ENCODE measurements at places on chromosomes 2 and 18. TPM values are rescaled to one million over a fixed set of nuclear protein-coding genes. Genes with fewer than 3 reads are reported as not detected.
A peak's percentile ranks its signal among the peaks of the same experiment; 100 is the strongest.

- H3K27me3 ChIP-seq: no peaks in the 10 kb centered on the region
- no peaks in the 10 kb centered on the region for H3K36me3 ChIP-seq
- H3K27ac ChIP-seq: no peak overlapping the region
- no peak for DNase-seq
- H3K4me3 ChIP-seq: no peak overlapping the region
- no peaks in the 10 kb centered on the region for H3K4me1 ChIP-seq
These were observed 30.7 kb upstream of the HDAC4 start for GRCh38 chr2:239431536-239431935.

DNA sequence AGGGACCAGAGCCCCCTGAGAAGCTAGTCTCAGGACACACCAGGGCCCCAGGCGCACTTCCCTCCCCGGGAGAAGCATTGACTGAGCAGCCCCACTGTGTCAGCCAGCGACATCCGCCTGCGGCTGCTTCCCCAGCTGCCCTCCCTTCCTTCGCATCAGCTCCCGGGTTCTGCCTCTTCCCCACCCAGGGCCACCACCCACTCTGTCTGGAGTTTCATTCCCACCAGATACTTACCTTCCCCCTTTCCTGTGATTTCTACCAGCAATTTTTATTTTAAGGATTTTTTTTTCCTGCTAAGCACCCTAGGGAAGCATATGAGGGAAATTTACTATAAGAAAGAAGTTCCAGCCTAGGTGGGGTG, 99.2 kb downstream of the SMAD7 start:
- no peak for DNase-seq
- no peak overlapping the region for H3K4me3 ChIP-seq
- H3K27me3 ChIP-seq: no peaks in the 10 kb centered on the region
- H3K4me1 ChIP-seq: no peaks in the 10 kb centered on the region
- H3K27ac ChIP-seq: no peak overlapping the region

DNA sequence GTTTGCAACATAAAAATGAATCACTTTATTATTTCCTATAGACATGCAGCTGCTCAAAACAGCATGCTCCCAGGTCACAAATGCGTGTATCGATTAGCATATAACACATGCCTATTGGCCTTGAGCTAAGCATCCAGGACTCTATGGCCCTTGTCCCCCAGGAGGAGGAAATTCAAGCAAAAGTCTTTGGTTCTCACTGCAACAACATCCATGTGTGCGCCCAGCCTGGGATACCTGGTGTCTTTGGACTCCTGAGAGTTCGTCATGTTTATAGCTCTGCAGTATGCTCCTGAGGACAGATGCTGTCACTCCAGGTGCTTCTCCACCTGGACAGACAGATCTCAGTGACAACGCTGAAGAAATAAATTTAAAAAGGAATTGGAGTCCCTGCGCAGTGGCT, 284.6 kb downstream of the PHLPP1 start:
- no peaks in the 10 kb centered on the region for H3K4me1 ChIP-seq
- no peak for DNase-seq
- H3K27me3 ChIP-seq: no peaks in the 10 kb centered on the region
- H3K4me3 ChIP-seq: no peak overlapping the region

- no peak overlapping the region for H3K4me3 ChIP-seq
- H3K27me3 ChIP-seq: no peaks in the 10 kb centered on the region
- no peaks in the 10 kb centered on the region for H3K36me3 ChIP-seq
- H3K4me1 ChIP-seq: no peaks in the 10 kb centered on the region
- no peak overlapping the region for H3K27ac ChIP-seq
- DNase-seq: no peak
These were observed 81.1 kb downstream of the PAX3 start for GRCh38 chr2:222217712-222218111.

CYRIA gene
- 5.0 TPM for total RNA-seq

GRCh38 chr18:22074282-22075070, 94.9 kb upstream of the GATA6 start:
- H3K27ac ChIP-seq: peak overlapping the region; percentile 34
- H3K36me3 ChIP-seq: no peaks in the 10 kb centered on the region
- no peaks in the 10 kb centered on the region for H3K27me3 ChIP-seq
- no peak overlapping the region for H3K4me3 ChIP-seq

DNA sequence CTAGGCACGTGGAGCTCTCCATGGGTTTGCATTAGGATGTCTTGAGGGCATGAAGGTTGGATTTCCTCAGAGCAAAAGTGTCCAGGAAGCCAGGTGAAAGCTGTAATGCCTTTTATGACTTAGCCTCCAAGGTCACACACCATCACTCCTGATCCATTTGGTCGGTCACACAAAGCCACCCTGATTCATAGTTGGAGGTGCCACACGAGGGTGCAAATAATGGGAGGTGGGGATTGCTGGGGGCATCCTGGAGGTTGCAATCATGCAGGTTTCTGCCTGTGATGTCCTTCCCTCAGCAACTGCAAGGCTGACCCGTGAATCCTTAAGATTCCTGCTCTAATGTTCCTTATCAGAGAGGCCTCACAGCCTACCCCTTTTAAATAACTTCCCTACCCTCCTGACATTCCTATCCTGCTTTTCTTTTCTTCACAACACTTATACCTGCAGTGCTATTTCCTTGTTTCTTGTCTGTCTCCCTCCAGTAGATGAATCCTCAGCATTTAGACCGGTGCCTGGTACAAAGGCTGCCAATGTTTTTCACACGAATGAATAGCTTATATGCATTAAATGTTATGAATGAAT, 97.1 kb downstream of the LIPG start:
- no peak for DNase-seq
- no peaks in the 10 kb centered on the region for H3K27me3 ChIP-seq
- H3K4me3 ChIP-seq: no peak overlapping the region
- no peaks in the 10 kb centered on the region for H3K4me1 ChIP-seq
- no peak overlapping the region for H3K27ac ChIP-seq

DNA sequence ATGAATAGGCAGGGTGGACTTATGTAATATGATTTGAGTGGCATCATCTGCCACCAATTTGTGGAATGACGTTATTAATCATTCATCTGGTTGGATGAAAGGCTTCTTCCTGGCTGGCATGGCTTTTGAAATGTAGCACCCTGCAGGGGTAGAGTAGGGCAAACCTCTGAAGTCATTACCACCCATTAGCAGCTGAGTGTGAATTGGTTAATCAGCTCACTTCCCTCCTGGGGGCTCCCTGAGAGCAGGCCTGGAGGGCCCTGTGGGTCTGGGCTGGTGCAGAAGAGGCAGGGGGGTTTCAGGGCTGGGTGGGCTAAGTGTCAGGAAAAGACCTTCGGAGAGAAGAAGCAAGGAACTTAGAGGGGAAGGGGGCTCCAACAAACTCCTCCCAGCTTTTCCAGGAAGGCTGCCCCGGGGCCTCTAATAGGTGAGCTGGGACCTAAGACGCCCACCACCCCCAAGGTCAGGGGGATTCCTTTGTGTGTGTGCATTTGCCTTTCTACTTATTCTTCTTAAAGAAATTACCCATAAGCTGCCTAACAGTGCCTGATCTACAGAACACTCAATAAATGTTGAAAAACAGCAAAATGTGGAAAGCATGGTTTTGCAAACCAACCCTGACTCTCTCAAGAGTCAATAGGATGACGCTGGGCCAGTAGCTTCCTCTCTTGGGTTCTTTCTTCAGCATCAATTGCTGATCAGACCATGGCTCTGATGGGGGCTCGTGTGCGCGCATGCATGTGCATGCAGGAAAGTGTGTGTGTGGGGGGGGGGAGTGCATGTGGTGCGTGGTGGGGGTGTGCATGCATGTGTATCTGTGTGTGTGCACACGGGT, 49.7 kb upstream of the ZNF516 start:
- no peak overlapping the region for H3K27ac ChIP-seq
- H3K4me1 ChIP-seq: no peaks in the 10 kb centered on the region
- no peak overlapping the region for H3K4me3 ChIP-seq
- no peaks in the 10 kb centered on the region for H3K27me3 ChIP-seq

DNA sequence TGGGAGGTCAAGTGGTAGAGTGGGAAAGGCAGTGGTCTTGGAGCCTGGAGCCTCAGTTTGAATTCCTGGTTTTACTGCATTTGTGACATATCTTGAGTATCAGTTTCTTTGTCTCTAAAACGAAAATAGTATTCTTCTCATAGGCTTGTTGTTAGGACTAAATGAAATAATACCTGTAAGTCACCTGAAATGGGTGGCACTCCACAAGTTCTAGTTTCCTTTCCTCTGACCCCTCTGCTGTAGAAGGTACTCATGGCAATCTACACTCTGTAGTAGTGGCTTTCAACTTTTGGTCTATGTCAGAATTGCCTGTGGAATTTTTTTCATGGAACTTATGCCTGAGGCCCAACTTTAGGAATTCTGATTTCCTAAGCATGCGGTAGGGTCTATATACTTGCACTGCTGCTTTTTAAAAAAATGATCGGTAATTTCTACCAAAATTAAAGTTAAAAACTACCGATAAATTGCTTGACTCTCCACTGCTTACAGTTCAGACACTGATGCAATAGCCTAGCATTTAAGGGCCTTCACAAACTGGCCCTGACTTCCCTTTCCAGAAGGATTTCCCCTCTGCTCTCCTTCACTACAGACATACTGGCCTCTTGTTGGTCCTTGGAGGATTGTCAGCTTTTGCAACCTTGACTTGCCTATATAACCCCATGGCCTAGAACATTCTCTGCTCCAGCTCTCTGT, 47.2 kb downstream of the PLEK start:
- H3K27me3 ChIP-seq: no peaks in the 10 kb centered on the region
- no peak for DNase-seq
- H3K36me3 ChIP-seq: no peaks in the 10 kb centered on the region
- H3K27ac ChIP-seq: no peak overlapping the region
- H3K4me3 ChIP-seq: no peak overlapping the region

KIF5C gene
- 1.6 TPM for total RNA-seq

SPHKAP gene
- total RNA-seq: not detected

DNA sequence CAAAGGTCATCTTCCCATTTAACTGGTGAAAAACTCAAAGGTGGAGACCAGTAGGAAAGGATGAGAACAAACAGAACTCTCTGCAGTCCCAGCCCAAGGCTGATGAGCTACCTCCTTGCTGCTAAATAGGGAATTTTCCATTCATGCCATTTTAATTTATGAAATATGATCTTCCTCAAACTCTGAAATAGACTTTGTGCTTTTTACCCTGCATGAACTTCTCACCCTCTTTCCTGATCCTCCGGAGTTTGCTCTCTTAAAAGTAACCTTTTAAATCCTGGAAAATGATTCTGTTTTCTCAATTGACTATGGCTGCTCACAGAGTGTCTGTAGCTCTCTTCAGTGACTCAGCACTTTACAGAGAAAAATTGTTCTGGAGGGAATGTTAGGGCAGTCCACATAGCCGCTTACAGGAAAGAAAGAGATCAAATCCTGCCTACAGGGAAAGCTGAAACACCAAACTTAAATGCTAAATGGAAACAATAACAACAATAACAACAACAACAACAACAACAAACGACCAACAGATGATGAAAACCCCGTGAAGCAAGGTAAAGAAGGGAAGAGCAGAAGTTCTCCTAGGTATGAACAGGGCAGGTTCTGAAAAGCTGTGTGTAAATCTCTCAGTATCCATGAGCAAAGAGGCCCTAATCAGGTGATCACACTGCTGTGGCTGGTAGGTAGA, 79.8 kb upstream of the SESTD1 start:
- H3K27me3 ChIP-seq: no peaks in the 10 kb centered on the region
- H3K36me3 ChIP-seq: no peaks in the 10 kb centered on the region
- no peak for DNase-seq
- H3K27ac ChIP-seq: no peak overlapping the region
- H3K4me3 ChIP-seq: no peak overlapping the region

CLIP4 gene
- total RNA-seq: 19.7 TPM

NPAS2 gene
- total RNA-seq: 29.7 TPM

NTSR2 gene
- not detected for total RNA-seq

ANKRD30BL gene
- total RNA-seq: not detected

- H3K36me3 ChIP-seq: no peaks in the 10 kb centered on the region
- H3K27me3 ChIP-seq: no peaks in the 10 kb centered on the region
- peak within 1 kb of the TSS; percentile 73 for H3K4me3 ChIP-seq
- peak within 1 kb of the TSS; percentile 76 for H3K27ac ChIP-seq
- no peaks in the 10 kb centered on the region for H3K4me1 ChIP-seq
These were observed at the start of gene AP1S3 for GRCh38 chr2:223837287-223838061. Gene AP1S3, minus strand, starts transcription at chr2:223837582. Its CDS starts 132 bp downstream, at chr2:223837450.

GRCh38 chr18:60753753-60754152, 381.2 kb upstream of the MC4R start:
- DNase-seq: no peak
- H3K27me3 ChIP-seq: no peaks in the 10 kb centered on the region
- no peak overlapping the region for H3K4me3 ChIP-seq
- no peaks in the 10 kb centered on the region for H3K36me3 ChIP-seq
- no peak overlapping the region for H3K27ac ChIP-seq

DNA sequence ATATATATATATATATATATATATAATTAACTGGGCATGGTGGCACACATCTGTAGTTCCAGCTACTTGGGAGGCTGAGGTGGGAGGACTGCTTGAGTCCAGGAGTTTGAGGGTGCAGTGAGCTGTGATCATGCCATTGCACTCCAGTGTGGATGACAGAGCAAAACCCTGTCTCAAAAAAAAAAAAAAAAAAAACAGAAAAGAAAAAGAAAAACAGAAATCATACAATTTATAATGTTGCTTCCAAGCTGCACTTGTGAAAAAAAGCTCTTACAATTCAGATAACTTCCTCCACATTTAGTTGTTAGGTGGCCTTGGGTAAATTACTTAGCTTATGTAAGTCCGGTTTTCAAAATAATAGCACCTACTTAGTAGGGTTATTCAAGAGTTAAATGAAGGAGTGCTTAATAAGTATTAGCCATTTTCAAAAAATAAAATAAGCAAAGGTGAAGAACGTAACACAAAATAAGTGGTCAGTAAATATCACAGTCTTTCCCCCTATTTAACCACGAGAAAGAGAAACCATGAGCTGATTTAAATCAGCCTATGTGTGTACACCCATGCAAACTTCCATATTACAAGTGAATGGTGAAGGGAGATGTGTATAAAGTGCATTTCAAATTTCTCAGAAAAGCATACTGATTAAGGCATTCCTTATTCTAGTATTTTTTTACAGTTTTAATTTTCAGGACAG, 2.3 kb downstream of the WIPF1 start:
- H3K4me3 ChIP-seq: peak overlapping the region; percentile 41
- no peaks in the 10 kb centered on the region for H3K4me1 ChIP-seq
- H3K27me3 ChIP-seq: no peaks in the 10 kb centered on the region

DNA sequence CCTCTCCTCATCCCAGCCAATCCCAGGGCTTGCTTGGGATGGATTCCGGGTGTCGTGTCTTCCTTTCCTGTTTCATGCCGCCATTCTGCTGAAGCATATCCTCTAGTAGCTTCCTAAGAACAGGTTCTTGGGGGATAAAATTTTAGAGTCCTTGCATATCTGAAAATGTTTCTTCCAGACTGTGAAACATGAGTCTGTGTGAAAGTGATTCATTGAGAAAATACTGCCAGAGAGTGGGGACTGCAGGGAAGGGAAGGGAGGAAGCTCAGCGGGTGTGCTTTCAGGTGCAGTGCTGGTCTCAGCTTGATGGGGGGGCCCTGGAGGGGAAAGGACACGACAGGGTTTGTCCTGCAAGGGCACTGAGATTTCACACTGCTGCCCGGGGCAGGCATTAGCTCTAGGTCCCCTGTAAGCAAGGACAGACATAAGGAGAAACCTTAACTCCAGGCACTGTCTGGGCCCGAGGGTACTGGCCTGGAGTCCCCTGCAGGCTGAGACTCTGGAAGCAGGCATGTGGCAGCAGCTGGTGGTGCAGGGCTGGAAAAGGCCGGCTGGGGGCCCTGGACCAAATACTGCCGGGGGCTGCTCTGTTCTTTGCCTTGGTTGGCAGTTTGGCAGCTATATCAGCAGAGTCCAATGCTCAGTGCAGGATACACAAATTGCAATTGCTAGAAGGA, 97.6 kb upstream of the HS6ST1 start:
- H3K4me1 ChIP-seq: no peaks in the 10 kb centered on the region
- H3K27ac ChIP-seq: no peak overlapping the region
- H3K27me3 ChIP-seq: no peaks in the 10 kb centered on the region

- peaks cover 22% of the 10 kb centered on the region for H3K4me1 ChIP-seq
- no peaks in the 10 kb centered on the region for H3K36me3 ChIP-seq
- no peak overlapping the region for H3K27ac ChIP-seq
- no peaks in the 10 kb centered on the region for H3K27me3 ChIP-seq
- DNase-seq: no peak
- no peak overlapping the region for H3K4me3 ChIP-seq
These were observed 16.7 kb upstream of the WIPF1 start for GRCh38 chr2:174614261-174614660.
